K562 (cell line): ENCODE measurements at places on chromosomes 1 and 21. TPM values are rescaled to one million over a fixed set of nuclear protein-coding genes. Genes with fewer than 3 reads are reported as not detected.

FCGR3A gene
- total RNA-seq: 0.29 and 0.56 TPM in 2 replicates

PRKAA2 gene
- not detected in 2 replicates for total RNA-seq

- no peak for DNase-seq
Measured at GRCh38 chr1:226618380-226618779, 69.8 kb downstream of the STUM start.

DNA sequence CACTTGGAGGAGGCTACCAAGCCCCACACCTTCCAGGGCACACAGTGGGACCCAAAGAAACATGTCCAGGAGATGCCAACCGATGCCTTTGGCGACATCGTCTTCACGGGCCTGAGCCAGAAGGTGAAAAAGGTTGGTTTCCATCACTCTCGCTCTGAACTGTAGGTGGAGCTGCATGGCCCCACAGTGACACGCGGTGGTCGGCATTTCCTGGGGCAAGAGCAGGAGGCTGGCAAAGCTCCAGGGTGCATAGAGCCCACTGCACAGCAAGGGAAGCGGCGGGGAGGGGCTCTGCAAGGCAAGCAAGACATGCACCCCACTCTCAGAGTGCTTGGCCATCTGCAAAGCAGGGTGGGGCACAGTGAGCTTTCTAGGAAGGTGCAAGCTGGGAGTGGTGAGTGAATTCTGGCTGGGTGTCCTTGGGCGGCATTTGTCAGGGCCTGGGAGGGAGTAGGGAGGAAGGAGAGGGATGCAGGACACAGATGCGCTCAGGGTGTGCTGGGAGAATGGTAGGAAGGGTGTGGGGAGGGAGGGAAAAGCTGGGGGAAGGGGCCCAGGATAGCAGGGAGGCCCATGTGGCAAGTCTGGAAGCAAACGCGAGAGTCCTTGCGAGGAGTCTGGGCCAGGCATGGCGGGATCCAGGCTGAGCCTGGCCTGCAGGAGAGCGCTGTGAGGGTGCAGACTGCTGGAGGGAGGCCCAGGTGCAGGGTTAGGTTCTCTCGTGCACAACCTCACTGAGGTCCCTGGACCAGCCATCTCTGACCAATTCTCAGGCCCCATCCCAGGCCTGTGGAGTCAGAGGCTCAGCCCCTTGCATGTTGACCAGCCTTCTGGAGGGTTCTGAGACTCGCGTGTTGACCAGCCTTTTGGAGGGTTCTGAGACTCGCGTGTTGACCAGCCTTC, 11.0 kb downstream of the TRPM2 start:
- DNase-seq: no peak

GRCh38 chr1:62826901-62827300, 43.0 kb downstream of the ATG4C start:
- no peak for DNase-seq
